ENCODE measurements at places on chromosomes 4 and X. TPM values are rescaled to one million over a fixed set of nuclear protein-coding genes. Genes with fewer than 3 reads are reported as not detected.

The TLR6 gene
- total RNA-seq: 7.8 TPM

The TMLHE gene
- total RNA-seq: 15.2 TPM

The ZNF711 gene
- total RNA-seq: 7.9 TPM

The GEMIN8 gene
- total RNA-seq: 5.3 TPM

The PLXNB3 gene
- total RNA-seq: 0.39 TPM

The DCUN1D4 gene
- 44.4 TPM for total RNA-seq

The FRMD7 gene
- total RNA-seq: under 0.01 TPM

The DMD gene
- 13.0 TPM for total RNA-seq

The RASGEF1B gene
- 2.7 TPM for total RNA-seq

All from placental epithelial cell (primary cell).